Kasumi-1 (cell line): ENCODE measurements at places on chromosomes 5 and 9.

GRCh38 chr5:172797771-172798191 is 26.8 kb upstream of the DUSP1 start:
- DNase-seq = no peak

DNA sequence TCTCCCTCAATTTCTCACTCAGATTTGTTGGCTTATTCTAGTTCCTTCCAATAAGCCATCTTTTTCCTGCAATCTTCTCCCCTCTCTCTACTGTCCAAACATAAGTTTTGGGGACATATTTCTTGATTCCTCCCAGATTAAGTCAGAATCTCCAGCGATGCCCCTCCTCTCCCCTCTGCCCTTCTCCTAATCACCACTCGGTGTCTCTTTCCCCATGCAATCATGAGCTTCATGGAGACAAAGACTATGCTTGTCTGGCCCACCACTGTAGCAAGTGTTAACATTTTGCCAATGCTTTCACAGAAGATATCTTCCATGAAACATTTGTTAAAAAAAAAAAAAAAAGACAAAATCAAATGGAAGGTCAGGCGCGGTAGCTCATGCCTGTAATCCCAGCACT is 42.4 kb downstream of the PDE6A start:
- peak; percentile 7 for DNase-seq

DNA sequence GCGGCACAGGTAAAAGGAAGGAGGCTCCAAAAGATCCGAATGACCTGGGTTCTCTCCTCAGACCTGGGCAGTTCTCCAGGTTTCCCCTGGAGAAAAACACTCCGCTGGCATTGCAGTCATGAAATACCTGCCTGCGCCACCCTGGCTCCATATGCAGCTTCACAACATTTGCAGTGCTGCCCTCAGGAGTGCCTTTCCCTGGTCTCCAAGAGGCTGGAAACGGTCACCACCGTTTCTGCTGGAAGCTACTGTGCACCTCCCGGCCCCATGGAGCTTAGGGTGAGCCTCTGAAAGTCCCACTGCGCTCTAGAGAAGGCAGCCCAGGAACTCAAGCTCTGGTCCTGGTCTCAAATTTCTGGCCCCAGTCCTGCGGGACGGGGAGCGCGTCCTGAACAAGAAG is 670 bp downstream of the UGT3A1 start:
- no peak for DNase-seq

DNA sequence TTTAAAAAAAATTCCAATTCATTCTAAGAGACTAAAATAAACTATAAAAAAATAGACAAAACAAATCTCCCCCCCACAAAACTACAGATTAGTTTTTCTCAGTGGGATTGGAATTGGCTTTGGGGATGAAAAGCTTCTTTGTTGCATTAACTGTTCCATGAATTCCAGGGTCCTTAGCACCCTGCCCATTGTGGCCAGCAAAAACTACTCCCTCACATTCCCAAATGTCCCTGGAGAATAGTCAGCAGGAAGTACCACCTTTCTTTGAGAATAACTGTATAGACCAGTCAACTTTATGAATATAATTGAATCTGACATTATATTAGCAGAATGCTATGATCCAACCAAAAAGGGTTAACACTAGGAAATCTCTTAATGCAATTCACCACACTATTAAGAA is 147.9 kb downstream of the LPAR1 start:
- no peak for DNase-seq

GRCh38 chr5:59037041-59037440 is 454.2 kb downstream of the RAB3C start:
- no peak for DNase-seq

DNA sequence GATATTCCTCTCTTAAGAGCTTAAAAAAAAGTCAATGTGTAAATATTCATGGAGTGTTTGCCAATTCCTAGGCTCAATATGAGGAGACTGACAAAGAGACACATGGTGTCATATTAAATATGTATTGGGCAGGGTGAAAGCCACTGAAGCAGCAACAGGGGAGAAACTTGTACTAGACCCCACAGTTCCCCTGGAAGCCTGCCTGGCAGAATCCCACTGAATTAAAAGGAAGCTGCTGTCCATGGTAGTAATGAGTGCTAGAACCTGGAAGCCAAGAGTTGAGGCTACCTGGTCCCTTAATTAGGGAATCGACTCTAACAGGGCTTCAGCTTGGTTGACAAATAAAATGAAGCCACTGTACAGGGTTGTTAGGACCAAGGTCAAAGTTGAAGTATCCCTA is 129.4 kb upstream of the GPR151 start:
- DNase-seq = no peak

DNA sequence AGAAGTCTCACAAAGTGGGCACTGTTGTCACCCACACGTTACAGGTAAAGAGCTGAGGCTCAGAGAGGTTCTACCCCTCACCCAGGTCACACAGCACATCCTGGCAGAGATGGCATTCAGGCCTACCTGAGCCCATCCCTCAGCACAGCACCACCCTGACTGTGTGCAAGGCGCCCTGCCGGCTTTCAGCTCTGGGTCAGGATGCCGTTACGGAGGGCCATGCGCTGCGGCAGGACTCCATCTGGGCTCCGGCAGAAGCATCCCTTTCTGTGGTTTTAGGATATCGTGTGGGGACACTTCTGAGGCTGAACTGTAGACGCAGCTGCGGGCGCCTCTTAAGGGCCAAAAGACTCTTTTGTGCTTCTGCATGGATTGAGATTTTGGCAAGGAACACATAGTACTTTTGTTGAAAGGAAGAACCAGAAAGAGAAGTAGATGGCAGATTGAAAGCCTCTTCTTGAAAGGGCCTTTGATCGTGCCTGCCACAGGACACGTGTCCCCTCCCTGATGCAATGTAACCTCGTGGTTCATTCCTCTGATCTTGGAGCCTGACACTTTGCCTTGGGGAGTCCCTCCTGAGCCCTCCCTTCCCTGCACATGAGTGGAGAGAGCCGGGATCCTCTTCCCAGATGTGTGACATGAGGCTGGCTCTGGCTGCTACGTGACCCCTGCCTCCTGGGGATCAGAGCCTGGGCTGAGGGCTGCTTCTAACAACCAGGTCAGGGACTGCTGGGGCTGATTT is 31.3 kb downstream of the USP20 start:
- DNase-seq = no peak

DNA sequence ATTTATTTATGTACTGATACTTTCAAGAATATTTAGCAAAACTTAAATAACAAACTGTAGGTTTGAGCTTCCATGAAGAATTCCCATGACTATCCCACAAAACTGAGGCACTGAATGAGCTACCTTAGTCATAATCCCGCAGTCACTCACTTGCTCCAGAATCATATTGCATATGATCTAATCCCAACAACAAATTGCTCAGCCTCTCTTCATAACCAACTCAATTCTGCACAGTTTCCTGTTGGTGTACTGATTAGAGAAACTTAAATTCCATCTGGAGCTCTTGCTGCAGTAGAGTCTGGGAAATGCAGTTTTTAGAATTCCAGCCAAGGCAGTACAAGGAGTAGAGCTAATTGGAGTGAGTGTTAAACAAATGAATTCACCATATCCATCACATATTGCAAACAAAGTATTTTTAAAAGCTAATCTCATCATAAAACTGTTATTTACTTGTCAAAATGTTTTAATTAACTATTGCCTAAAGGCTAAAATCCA is 35.7 kb upstream of the CDH18 start:
- DNase-seq = no peak

DNA sequence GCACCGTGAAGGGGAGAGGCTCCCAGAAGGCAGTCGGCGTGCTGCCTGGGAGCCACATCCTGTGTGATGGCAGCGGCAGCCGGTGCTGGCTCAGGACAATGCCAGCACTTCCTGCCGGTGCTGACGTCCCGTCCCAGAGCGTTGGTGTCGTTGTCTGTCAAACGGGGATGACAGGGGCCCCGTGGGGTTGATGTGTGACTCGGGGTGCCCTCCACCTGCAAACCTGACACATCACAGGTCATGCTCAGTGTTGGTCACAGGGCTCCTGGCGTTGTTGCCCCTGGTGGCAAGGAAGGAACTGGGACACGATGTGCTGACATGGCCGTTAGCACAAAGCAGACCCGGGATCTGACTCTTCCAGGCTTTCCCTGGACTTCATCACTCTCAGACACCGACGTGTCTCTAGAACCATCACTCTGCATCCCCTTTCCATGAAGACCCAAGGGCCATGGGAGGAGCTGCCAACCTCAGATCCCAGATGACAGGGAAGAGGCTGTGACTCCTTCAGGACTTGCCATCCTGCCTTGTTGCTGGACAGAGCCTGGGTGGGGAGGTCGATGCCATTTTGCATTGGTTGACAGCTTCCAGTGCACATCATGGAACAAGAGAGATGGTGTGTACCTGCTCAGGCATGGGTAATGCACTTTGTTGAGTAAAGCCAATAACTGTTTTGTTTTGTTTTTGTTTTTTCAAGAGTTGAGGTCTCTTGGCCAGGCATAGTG is 21.5 kb downstream of the PLPP7 start:
- no peak for DNase-seq

- no peak for DNase-seq
These were observed 19.2 kb downstream of the DMAC1 start for GRCh38 chr9:7780261-7780988.

DNA sequence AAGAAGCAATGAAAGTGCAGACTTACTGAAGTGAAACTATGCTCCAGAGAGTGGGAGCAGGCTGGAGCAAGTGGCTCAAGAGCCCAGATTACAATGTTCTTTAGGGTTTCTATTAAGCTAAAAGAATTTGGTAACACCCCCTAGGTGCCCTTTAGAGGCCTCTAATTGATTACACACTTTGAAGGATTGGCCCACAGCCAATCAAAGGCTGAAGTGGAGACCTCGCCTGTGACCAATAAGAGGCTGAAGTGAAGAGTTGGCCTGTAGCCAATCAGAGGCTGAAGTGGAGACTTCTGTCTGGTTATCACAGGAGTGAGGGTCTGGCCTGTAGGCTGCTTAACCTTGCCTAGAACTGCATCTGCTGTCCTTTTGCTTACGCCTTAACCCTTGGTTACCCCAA is 46.7 kb upstream of the SPATA31C2 start:
- no peak for DNase-seq

DNA sequence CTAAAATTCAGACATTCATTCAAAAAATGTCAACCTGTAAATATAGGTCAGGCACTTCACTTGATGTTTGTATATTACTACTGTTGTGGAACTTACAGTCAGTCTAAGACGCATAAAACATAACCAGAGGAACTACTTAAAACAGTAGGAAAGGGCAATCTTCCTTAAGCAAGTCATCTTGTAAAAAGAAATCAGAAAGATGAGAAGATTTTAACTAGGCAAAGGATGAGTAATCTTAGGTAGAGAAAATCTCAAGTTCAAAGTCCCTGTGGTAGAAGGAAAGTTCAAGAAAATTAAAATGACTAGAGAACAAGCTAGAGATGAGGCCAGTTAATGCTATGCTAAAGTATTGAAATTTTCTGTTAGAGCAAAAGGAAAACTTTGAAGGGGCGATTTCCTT is 152.4 kb downstream of the RAPGEF6 start:
- no peak for DNase-seq

GRCh38 chr5:128384068-128384467 is 154.0 kb downstream of the FBN2 start:
- DNase-seq = no peak

GRCh38 chr5:164561933-164562872 is 1056.8 kb downstream of the MAT2B start:
- no peak for DNase-seq

- DNase-seq = no peak
These were observed 8.4 kb downstream of the TRAF1 start for GRCh38 chr9:120917929-120918762.

GRCh38 chr9:9799287-9799686 is 813.5 kb downstream of the PTPRD start:
- DNase-seq = no peak

- no peak for DNase-seq
These were observed 151.5 kb downstream of the SEMA6A start for GRCh38 chr5:116423141-116423540.

DNA sequence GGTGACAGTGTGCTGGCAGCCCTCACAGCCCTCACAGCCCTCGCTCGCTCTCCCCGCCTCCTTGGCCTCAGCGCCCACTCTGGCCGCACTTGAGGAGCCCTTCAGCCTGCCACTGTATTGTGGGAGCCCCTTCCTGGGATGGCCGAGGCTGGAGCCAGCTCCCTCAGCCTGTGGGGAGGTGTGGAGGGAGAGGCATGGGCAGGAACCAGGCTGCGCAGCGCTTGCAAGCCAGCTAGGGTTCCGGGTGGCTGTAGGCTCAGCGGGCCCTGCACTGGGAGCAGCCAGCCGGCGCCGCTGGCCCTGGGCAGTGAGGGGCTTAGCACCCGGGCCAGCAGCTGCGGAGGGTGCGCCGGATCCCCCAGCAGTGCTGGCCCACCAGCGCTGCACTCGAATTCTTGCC is 177.0 kb downstream of the MSX2 start:
- no peak for DNase-seq

DNA sequence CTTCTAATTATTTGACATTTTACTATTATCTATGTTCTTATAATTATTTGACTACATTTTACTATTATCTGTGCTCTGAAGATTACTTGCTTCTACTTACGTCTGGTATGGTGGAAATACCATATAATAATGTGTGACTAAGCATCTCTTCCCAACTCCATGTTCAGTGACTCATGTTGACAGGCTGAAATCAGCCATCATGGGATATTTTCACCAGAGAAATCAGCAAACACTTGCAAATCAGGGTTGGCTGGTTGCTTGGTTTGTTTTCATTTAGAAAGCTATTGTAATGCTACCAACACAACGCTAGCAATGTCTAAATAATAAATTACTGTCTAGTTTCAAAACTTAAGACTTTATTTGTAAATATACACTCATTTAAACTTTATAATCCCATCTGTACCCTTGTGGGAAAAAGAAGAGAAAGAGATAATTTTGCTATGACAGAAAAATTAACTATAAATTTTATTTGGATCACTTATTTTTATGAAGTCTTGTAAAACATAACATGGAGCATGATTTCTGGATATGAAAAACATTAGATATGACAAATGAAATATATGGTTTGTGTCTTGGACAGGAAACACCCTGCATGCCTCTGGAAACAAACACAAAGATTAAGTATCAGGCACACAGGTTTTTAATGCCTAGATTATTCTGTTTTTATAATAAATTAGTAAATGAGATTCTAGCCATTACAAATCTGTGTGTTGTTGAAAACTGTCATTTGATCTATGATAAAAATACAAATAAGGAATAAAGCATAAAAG is 337.6 kb downstream of the BNC2 start:
- DNase-seq = no peak

DNA sequence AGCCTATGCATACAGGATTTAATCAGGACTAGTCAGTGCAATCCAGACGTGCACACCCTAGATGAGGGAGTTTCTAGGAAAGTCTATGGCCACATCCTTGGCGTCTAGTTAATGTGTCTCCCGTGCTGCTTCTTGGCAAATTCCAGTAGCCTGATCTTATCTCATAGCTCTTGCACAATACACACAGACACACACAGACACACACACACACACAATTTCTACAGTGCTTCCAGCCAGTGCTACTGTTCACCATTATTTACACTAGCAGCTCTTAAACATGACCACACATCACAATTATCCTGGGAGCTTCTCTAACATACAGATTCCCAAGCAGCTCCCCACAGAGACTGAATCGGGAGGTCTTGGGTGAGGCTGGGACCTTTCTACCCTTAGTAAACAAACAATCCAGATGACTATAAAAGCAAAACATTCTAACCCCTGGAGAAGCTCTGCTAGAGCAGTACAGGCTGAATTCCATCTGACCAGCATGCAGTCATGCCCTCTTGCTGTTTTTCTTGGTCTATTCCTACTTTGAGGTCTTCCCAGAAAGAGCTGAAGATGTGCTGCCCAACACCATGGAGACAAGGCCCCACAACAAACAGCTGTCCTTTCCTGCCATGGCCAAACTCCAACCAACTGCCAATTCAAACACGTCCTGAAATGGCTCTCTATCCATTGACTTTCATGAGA is 236.6 kb downstream of the DEPDC1B start:
- DNase-seq = no peak
